Sigmoid colon (tissue), 7 donors: ENCODE measurements at places on chromosomes 12 and 14.

DNA sequence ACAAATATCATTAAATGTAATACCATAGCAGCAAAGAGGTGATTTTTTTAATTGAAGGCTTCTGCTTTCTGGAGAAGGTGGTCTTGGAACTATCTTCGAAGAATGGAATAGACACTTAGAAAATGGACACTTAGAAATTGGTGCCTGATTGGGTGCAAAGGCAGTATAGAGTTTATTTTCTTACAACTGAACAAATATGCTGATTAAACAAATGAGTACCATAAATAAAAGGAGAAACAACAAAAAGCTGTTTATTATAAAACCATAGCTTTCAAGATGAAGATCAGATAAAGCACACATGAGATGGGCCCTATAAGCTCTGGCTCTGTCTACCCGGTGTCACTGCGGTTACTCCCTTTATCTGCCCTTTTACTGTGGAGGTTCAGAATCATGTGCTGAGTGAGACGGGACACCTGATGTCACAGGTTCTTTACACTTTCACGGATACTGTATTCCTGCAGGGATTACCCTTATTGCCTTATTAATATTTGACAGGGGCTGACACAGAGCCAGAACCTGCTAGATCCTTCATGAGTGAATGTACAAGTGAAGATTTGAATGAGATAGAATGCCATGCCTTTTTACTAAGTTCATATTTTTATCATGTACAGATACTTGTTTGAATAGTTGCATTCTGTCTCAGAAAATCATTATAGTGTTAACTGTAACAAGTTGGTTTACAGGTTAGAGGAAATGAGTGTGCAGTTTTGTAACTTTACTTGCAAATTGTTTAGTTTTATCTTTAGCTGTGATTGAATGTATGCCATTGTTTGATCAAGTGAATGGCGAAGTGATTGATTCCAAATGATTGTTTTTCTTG is 477.5 kb upstream of the RGS6 start:
- H3K4me1 ChIP-seq, result peaks cover 8% of the 10 kb centered on the region
- no peak overlapping the region for H3K27ac ChIP-seq
- no peak for DNase-seq
- H3K27me3 ChIP-seq, result no peaks in the 10 kb centered on the region
- no peaks in the 10 kb centered on the region for H3K36me3 ChIP-seq

- no peak for DNase-seq
- H3K27me3 ChIP-seq, result no peaks in the 10 kb centered on the region
- no peaks in the 10 kb centered on the region for H3K4me1 ChIP-seq
- H3K27ac ChIP-seq, result no peak overlapping the region
- H3K36me3 ChIP-seq, result no peaks in the 10 kb centered on the region
Measured at GRCh38 chr14:75662966-75663365, 1.9 kb downstream of the TTLL5 start.

DNA sequence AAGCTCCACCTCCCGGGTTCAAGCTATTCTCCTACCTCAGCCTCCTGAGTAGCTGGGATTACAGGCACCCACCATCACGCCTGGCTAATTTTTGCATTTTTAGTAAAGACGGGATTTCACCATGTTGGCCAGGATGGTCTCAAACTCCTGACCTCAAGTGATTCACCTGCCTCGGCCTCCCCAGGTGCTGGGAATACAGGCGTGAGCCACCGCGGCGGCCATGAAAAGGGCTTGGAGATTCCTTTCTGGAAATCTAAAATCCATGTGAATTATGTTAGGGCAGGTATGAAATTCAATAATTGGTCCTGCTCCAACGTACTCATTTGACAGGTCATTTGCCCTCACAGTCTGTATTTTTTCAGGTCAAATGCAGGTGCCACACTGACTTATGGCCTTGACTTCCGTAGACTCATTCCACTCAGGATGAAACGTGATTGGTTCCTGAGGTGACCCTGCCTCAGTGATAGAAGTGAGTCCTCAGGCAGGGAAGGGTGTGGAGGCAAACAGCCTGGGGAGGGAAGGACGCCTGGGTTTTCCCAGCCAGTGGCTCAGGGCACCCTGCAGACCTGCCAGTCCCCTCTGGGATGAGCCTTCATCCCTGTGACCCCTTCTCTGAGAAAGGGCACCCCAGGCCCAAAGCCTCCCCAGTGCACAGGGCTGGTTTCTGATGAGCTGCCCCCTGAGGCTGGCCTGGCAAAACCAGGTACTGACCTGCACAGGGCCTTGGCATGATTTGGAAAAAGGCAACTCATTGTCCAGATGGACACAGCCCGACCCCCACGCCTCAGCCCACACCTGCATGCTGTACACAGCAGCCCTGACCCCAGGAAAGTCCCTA is 48.7 kb downstream of the PSMA6 start:
- no peak overlapping the region for H3K4me3 ChIP-seq
- peaks cover 62% of the 10 kb centered on the region for H3K4me1 ChIP-seq
- no peaks in the 10 kb centered on the region for H3K36me3 ChIP-seq
- no peaks in the 10 kb centered on the region for H3K27me3 ChIP-seq
- H3K27ac ChIP-seq, result peak overlapping the region; percentile 91
- peak; percentile 71 for DNase-seq

DNA sequence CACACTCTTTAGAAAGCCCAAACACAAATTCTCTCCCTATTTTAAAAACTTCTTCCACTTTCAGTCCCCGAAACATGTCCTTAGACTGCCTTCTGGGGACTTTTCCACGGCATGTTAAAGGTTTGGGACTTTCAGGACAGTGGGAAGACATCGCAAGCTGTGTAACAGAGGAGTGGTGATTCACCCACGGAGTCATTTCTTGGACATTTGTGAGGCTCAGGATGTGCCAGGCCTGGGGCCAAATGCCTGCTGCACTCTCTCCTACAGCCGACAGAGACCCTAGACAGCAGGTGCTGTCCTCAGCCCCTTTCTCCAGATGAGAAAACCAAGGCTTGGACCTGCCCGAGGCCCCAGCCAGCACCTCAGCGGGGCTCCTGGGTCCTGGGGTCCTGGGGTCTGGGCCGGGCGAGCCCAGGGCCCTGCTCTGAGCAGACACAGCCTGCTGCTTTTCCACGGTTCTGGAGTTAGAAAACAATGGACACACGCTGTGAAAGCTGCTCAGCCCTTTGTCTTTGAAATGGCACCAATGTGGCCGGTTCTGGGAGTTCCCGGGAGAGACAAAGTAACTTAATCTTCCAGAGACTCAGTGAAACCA is 370.2 kb upstream of the SFSWAP start:
- no peak overlapping the region for H3K4me3 ChIP-seq

DNA sequence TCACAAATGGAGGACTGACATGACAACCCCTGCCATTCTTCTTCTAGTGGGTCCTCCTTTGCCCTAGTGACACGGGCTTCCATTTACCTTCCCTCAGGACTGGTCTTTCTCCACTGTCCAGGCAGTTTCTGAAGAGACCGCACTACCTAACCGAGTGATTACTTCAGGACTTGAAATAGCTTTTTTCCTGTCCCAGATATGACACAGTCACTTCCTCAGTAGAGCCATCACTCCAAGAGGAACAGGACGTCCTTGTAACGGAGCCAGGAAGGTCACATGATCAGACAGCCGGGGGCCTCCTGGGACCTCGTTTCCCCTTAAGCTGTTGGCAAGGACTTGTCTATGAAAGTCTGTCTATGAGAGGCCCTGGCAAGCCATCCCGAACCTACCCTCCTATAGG is 62.3 kb downstream of the FOS start:
- H3K27ac ChIP-seq, result peak overlapping the region; percentile 70
- no peaks in the 10 kb centered on the region for H3K4me1 ChIP-seq

GRCh38 chr12:114136631-114137030 is 170.5 kb upstream of the RBM19 start:
- no peak for DNase-seq
- no peaks in the 10 kb centered on the region for H3K36me3 ChIP-seq
- H3K4me1 ChIP-seq, result peaks cover 11% of the 10 kb centered on the region
- H3K4me3 ChIP-seq, result no peak overlapping the region
- H3K27ac ChIP-seq, result no peak overlapping the region

DNA sequence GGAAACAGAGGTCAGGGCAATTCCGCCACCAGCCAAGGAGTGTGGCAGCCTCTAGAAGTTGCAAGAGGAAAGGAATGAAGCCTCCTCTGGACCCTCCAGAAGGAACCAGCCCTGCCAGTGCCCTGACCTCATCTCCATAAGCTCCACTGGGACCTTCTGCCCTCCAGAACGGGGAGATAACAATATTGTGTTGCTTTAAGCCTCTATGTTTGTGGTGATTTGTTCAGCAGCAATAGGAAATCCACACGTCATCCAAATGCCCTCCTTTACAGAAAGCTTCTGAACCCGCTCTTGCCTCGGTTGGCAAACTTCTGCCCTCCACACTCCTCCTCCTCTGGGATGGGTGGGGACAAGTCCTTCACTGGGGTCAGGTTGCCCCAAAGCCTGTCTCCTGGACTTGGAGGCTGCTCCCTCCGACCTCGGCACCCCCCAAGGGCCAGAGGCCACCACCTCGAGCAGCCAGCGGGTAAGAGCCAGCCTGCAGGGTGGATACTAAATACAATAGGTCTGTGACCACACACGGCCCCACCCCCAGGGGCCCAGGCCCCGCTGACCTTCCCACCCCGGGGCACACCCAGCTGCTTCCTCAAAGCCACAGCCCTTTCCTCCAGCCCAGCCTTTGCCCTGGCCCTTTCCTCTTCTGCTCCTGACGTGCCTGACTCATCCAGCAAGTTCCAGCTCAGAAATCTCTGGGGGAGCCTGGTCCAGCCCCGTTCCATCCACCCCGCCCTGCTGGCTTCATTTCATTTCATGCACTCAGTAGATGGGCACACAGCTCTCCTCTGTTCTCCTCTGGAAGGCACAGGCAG is 58.7 kb upstream of the NCOR2 start:
- no peaks in the 10 kb centered on the region for H3K27me3 ChIP-seq
- peak; percentile 92 for DNase-seq
- no peaks in the 10 kb centered on the region for H3K36me3 ChIP-seq
- H3K27ac ChIP-seq, result peak overlapping the region; percentile 77
- no peak overlapping the region for H3K4me3 ChIP-seq

GRCh38 chr14:104974665-104975390 is 3.3 kb downstream of the AHNAK2 start:
- DNase-seq, result peak; percentile 62
- H3K4me3 ChIP-seq, result no peak overlapping the region
- no peaks in the 10 kb centered on the region for H3K36me3 ChIP-seq
- no peaks in the 10 kb centered on the region for H3K27me3 ChIP-seq
- H3K4me1 ChIP-seq, result no peaks in the 10 kb centered on the region
- peak overlapping the region; percentile 96 for H3K27ac ChIP-seq

DNA sequence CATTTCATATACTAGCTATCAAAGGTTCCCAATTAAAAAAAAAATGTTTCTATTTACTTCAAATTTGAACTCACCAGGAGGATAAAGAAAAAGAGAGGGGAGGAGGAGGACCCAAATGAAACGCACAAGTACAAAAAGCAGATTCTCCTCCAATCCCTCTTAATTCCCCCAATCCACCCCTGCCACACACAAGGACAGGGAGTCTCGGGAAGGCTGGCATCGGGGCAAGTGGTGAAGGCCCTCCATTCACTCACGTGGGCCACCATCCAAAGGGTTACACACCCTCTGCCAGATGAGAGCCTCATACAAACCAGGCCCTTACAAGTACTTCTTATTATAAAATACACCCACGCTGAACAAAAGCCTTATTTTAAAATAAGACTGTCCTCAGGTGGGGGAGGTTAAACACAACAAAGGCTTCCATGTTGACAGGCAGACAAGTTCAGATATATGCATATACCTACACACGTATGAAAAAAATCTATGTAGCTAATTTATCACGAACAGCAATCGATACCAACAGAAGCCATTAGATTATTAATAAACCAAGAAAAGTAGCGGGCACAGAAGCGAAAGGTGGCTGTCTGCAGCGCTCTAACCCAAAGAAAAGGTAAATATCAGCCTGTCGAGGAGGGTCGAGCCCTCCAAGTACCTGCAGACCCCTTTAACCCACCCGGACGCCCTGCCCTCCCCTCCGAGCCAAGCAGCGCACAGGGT is 1.5 kb downstream of the ATP2B1 start:
- DNase-seq, result peak; percentile 70
- H3K36me3 ChIP-seq, result no peaks in the 10 kb centered on the region
- H3K4me3 ChIP-seq, result peak overlapping the region; percentile 93
- no peaks in the 10 kb centered on the region for H3K27me3 ChIP-seq

- H3K27me3 ChIP-seq, result peaks cover 18% of the 10 kb centered on the region
- H3K27ac ChIP-seq, result no peak overlapping the region
- DNase-seq, result no peak
- peaks cover 4% of the 10 kb centered on the region for H3K4me1 ChIP-seq
Measured at GRCh38 chr14:104087505-104087904, 2.0 kb downstream of the ASPG start.

DNA sequence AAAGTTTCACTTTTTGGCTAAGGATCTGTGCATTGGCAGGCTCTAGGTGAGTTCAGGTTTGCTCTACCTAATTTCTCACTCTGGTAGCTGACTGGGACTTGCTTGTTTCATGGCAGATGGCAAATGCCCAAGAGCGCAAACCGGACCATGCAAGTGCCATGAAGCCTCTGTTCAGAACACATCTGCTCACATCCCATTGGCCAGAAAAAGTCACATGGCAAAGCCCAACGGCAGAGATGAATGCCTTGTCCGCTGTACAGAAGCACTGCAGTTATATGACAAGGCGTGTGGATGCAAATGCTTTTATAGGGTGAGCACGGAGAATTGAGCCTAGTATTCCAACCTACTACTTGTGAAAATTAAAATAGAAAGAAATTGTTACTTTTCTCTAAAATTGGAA is 202.2 kb upstream of the HMGA2 start:
- H3K27ac ChIP-seq, result no peak overlapping the region
- no peak for DNase-seq
- no peak overlapping the region for H3K4me3 ChIP-seq

GRCh38 chr12:57046086-57046791 is 3.7 kb downstream of the MYO1A start:
- H3K27ac ChIP-seq, result no peak overlapping the region
- no peak for DNase-seq
- peaks cover 13% of the 10 kb centered on the region for H3K4me1 ChIP-seq
- no peaks in the 10 kb centered on the region for H3K27me3 ChIP-seq
- H3K4me3 ChIP-seq, result no peak overlapping the region

DNA sequence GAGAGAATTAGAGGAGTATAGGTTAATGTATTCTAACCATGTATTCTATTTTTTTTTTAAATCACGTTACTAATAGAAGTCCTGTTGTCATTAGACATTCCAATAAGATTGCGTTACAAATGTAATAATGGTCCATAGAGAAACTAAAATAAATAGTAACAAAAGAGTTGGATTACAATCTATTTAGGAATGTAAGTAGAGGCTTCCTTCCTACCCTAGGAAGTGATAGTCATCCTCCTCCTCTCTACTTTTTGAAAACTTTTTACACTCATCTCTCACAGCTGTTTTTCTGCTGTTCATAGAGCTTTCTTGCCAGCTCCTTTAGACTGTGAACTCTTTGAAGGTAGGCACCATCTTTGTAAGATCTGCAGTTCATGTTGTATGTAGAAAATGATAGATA is 23.6 kb downstream of the TRHDE start:
- no peaks in the 10 kb centered on the region for H3K27me3 ChIP-seq
- DNase-seq, result no peak
- no peaks in the 10 kb centered on the region for H3K4me1 ChIP-seq
- no peak overlapping the region for H3K27ac ChIP-seq
- H3K4me3 ChIP-seq, result no peak overlapping the region
